Neural progenitor cell (in vitro differentiated cells): ENCODE measurements at places on chromosomes 2 and 18. TPM values are rescaled to one million over a fixed set of nuclear protein-coding genes. Genes with fewer than 3 reads are reported as not detected.

- peaks cover 2% of the 10 kb centered on the region for H3K4me1 ChIP-seq
- no peaks in the 10 kb centered on the region for H3K36me3 ChIP-seq
- DNase-seq: no peak
- H3K4me3 ChIP-seq: no peak overlapping the region
Observed at GRCh38 chr2:158599609-158600008, 142.9 kb downstream of the PKP4 start.

DNA sequence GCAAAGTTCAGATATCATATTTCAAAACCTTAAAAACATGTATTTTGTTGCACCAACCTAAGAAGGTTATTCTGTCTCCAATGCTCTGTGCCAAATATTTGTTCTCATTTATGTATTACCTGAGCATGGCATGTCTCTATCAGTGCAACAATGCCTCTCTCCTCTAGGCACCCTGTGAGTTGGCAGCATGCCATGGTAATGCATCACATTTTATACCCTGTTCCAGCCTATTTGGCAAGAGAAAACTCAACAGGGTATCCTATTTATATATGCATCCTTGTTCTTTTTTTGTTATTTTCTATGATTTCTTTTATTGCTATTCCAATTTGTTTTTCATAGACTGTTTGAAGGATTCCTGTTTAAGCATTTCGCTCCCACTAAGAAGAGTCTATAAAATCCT is 126.3 kb upstream of the NRXN1 start:
- no peak overlapping the region for H3K4me3 ChIP-seq
- DNase-seq: no peak
- no peaks in the 10 kb centered on the region for H3K4me1 ChIP-seq
- no peaks in the 10 kb centered on the region for H3K36me3 ChIP-seq
- no peaks in the 10 kb centered on the region for H3K27me3 ChIP-seq
- no peak overlapping the region for H3K27ac ChIP-seq

The ACMSD gene
- not detected in 2 replicates for total RNA-seq

The ANXA4 gene
- 4.7 and 7.0 TPM in 2 replicates for total RNA-seq

DNA sequence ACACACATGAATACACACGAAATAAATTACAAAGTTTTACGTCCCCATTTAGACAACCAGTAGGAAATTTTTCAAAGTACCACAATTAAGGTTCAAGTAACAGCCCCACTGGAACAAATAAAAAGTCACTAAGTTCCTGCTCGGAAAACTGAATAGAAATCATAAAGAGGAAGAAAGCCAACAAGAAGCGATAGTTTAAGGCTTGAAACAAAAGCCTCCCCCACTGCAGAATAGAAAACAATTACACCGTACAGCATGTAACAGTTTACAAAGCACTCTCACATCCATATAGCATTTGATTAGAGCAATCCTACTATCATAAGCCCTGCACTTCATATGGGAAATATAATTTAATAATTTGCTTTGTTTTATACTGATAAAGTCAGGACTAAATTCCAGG is 15.5 kb downstream of the KLF7 start:
- H3K27ac ChIP-seq: no peak overlapping the region
- H3K4me3 ChIP-seq: no peak overlapping the region
- DNase-seq: no peak
- H3K27me3 ChIP-seq: no peaks in the 10 kb centered on the region
- H3K36me3 ChIP-seq: no peaks in the 10 kb centered on the region

The GEN1 gene
- total RNA-seq: 42.5 and 43.5 TPM in 2 replicates

DNA sequence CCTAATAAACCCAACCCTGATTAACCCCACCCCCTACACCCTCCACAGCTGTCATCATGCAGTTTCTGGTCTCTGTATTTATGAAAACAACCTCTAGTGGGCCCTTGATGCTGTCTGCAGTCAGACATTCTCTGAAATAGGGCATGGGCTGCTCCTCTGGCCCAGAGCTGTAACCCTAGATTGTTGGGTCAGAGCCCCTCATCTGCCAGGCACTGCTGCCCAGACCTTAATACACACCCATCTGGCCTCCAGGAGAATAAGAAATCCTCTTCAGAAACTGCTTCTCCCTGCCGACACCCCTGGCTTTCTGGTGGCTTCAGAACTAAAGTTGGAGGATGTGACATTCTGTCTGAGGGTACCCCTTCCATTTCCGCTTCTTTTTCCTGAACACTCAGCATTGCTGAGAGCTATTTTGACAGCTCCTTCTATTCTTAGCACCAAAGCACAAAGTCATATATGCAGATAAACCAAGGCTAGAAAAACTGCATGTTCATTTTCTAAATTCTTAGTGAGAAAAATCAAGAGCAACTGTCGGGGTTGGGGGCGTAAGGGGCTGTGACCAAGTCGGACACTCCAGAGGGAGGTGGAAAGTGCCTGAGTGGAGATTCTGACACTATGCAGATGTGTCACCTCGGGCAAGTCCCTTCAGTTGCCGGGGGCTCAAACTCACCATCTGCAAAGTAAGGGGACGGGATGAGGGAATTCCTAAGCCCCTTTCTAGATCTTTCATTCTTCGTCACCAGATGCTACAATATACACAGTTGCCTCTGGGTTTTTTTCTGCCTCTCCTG is 28.7 kb downstream of the SRSF7 start:
- H3K27ac ChIP-seq: no peak overlapping the region
- no peak for DNase-seq
- no peaks in the 10 kb centered on the region for H3K27me3 ChIP-seq
- no peaks in the 10 kb centered on the region for H3K36me3 ChIP-seq
- no peaks in the 10 kb centered on the region for H3K4me1 ChIP-seq

- no peak overlapping the region for H3K27ac ChIP-seq
- no peaks in the 10 kb centered on the region for H3K27me3 ChIP-seq
- H3K36me3 ChIP-seq: no peaks in the 10 kb centered on the region
- no peak for DNase-seq
Observed at GRCh38 chr2:46800625-46801349, 114.8 kb downstream of the MCFD2 start.

The TLX2 gene
- not detected in 2 replicates for total RNA-seq

- no peaks in the 10 kb centered on the region for H3K27me3 ChIP-seq
- H3K27ac ChIP-seq: no peak overlapping the region
- no peak overlapping the region for H3K4me3 ChIP-seq
- DNase-seq: no peak
Observed at GRCh38 chr2:9230051-9230802, 23.6 kb downstream of the ASAP2 start.

The ECEL1 gene
- total RNA-seq: 0.84 and 3.8 TPM in 2 replicates

The CLEC4F gene
- total RNA-seq: not detected in 2 replicates

GRCh38 chr2:69514406-69514805 is 77.2 kb upstream of the NFU1 start:
- DNase-seq: peak; percentile 78
- H3K27me3 ChIP-seq: no peaks in the 10 kb centered on the region
- no peaks in the 10 kb centered on the region for H3K36me3 ChIP-seq
- peaks cover 16% of the 10 kb centered on the region for H3K4me1 ChIP-seq
- H3K4me3 ChIP-seq: no peak overlapping the region
- peak overlapping the region; percentile 12 for H3K27ac ChIP-seq

The EVX2 gene
- total RNA-seq: not detected in 2 replicates

GRCh38 chr2:68594041-68594440 is 49.3 kb upstream of the PROKR1 start:
- DNase-seq: no peak
- H3K27me3 ChIP-seq: no peaks in the 10 kb centered on the region
- H3K4me1 ChIP-seq: no peaks in the 10 kb centered on the region
- H3K4me3 ChIP-seq: no peak overlapping the region
- no peaks in the 10 kb centered on the region for H3K36me3 ChIP-seq

The GALNT5 gene
- total RNA-seq: 0.03 TPM in 1 of 2 replicates, not detected in the other

The DUSP2 gene
- 2.3 TPM in 1 of 2 replicates, not detected in the other for total RNA-seq

DNA sequence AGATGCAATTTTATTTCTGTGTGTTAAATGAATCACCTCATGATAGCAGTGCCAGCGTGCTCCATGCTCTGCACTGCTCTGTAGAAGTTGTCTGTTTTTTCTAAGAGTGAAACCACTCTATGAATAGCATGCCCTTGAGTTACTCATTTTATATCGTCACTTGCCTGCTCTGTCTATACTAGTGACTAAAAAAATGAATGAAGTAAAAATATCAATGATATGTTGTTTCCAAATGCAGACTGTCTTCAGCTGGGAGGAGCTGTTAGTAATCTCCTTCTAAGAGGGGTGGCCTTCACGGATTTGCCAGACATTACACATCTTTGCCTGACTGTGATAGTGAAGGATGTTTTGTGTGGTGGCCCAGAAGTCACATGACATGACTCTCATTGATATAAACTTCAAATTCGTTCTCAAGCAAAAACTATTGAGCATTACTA is 852.1 kb downstream of the CNTNAP5 start:
- H3K4me3 ChIP-seq: no peak overlapping the region
- no peak overlapping the region for H3K27ac ChIP-seq
- no peak for DNase-seq
- H3K27me3 ChIP-seq: no peaks in the 10 kb centered on the region
- H3K36me3 ChIP-seq: no peaks in the 10 kb centered on the region
- H3K4me1 ChIP-seq: no peaks in the 10 kb centered on the region

DNA sequence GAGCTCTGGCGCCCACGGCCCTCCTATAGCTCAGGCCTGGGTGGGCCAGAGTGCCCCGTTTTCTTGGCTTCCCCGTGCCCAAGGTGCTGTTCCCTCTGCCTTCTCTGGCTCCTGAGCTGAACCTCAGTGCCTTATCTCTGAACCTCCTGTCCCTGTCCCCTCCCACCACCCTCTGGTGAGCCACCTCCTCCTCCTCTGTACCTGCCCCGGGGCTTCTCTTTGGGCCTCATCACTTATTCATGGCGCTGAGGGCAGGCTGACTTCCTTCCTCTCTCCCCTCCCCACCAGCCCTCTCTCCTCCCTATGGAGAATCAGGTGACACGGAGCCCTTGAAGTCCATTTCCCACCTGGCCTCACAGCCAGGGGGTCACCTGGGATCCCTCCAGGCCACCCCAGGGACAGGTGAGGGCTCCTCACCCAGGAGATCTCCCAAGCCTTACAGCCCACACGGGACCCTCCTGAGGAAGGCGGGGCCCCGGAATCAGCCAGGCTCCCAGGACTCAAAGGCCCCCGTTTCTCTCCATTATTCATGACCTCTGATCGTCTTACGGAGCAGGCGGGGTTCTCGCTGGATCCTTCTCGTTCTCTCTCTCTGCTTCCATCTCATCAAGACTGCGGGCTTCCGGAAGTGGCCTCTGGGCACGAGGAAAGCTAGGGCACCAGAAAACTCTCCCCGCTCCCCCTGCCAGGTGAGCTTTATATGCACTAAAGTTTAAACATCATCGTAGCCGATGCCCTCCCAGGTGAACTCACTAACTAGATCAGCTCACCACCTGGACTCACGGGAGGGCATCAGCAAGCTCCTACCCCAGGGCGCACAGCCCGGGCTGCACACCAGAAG is at the start of gene LOXHD1:
Gene LOXHD1 (minus strand): TSS at position 106 of the 841 bp plus-strand sequence. CDS start 187 bp downstream, outside the sequence.
- DNase-seq: no peak
- H3K4me3 ChIP-seq: no peak within 1 kb of the TSS
- H3K4me1 ChIP-seq: no peaks in the 10 kb centered on the region
- H3K27ac ChIP-seq: no peak within 1 kb of the TSS
- H3K27me3 ChIP-seq: no peaks in the 10 kb centered on the region

The CYP27A1 gene
- total RNA-seq: 0.11 and 0.43 TPM in 2 replicates

The TMEM178A gene
- total RNA-seq: 11.8 and 19.2 TPM in 2 replicates

The RAX gene
- 20.7 and 78.1 TPM in 2 replicates for total RNA-seq

DNA sequence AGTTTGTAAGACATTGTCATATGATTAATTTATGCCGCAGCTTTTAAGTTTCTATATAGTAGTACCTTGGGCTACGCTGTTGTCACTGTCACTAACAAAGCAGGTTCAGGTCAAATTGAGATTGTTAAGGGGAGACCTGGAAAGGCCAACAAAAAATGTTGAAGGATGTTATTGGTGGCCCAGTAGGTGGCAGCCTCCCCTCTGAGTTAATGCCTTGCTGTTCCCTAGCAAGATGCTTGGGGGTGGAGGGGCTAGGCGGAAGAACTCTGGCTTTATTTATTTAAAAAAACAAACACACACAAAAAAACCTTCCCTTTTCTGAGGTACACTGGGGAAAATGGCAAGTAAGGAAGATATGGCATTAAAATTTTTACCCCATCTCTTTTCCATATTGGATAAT is 128.3 kb upstream of the ATP5MC3 start:
- H3K27ac ChIP-seq: no peak overlapping the region
- no peak overlapping the region for H3K4me3 ChIP-seq
- H3K27me3 ChIP-seq: no peaks in the 10 kb centered on the region
- peak; percentile 55 for DNase-seq
- no peaks in the 10 kb centered on the region for H3K36me3 ChIP-seq

DNA sequence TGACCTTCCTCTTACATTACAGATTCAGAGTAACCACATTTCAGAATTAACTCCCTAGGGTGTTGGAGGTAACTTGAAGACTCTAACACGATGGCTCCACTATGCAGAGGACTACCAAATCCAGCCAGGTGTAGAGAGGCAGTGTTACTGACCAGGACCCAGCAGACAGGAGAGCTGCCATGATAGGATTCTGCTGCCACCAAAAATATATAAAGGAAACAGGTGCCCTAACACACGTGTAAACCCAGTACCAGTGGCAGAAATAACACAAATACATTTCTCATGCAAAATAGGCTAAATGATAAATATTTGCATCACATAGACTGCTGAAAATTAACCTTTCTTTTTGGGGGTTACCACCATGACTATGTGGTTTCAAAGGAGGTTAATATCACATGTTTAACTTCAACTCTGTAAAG is 7.0 kb downstream of the ZBTB14 start:
- DNase-seq: no peak
- peaks cover 9% of the 10 kb centered on the region for H3K36me3 ChIP-seq
- peaks cover 20% of the 10 kb centered on the region for H3K4me1 ChIP-seq
- H3K4me3 ChIP-seq: no peak overlapping the region

DNA sequence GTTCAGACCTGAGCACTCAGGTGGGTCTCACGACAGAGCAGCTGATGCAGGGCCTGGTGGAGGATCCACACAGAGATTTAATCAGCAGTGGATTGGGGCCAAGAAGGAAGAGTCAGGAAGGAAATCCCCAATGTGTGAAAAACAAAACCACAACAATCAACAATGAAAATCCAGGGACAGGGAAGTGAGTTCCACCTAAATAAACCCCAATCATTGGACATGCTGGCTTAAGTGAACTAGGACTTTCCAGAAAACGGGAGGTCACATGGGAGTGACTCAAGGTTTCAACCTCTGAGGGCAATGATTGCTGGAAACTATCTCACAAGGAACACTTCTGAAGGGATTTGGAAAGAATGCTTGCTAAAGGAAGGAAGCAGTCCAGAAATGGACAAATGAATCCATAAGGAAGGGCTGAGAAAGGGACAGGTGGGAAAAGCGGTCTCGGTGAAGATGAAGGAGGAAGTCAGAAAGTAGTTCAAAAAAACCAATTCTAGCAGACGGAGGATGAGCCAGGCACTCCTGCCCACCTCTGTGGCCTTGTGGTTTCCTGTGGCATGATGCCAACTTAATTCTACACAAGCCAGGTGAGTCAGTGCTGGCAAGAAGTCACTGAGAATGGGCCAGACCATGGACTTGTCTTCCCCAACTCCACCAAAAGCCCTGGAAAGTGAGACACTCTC is 15.4 kb upstream of the XDH start:
- no peak overlapping the region for H3K4me3 ChIP-seq
- no peaks in the 10 kb centered on the region for H3K27me3 ChIP-seq
- no peak overlapping the region for H3K27ac ChIP-seq
